ENCODE measurements at places on chromosomes 13 and 19. TPM values are rescaled to one million over a fixed set of nuclear protein-coding genes. Genes with fewer than 3 reads are reported as not detected.

NRTN gene
- 0.14 TPM for total RNA-seq

MYO1F gene
- 0.07 TPM for total RNA-seq

PRR22 gene
- total RNA-seq = 2.0 TPM

SLITRK5 gene
- 0.17 TPM for total RNA-seq

KLK3 gene
- total RNA-seq = not detected
